ENCODE measurements at places on chromosomes 1 and 21.

DNA sequence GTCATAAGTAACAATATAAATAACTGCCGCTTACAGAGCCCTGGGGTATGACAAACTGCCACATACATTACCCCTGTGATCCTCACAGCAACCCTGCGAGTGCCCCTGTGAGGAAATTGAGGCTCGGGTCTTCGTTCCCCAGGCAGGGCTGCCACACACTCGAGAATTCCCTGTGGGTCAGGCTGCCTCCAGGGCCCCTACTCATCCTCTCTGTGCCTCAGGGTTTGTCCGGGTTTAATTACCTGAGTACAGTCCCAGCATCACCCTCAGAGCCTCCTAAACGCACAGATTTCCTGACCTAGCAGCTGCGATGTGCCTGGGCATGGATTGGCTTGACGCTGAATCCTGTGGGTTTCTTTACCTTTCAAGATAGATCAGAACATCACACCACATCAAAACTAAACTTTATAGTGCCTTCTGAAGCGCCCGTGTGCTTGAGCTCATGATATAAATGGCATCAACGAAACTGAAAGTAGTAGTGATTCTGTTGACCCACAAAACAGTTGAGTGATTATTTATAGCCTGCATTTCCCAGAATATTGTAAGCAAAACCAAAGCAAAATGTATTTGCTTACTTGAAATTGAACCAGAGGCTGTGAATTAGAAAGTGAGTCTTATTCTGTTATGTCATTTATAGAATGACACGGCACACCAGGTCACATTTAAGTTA is 14.0 kb downstream of the SLC37A1 start:
- H3K36me3 ChIP-seq = no peaks in the 10 kb centered on the region
- no peaks in the 10 kb centered on the region for H3K27me3 ChIP-seq
- DNase-seq = no peak
- no peak overlapping the region for H3K4me3 ChIP-seq

- H3K27ac ChIP-seq = no peak overlapping the region
- peaks cover 1% of the 10 kb centered on the region for H3K27me3 ChIP-seq
- H3K4me1 ChIP-seq = no peaks in the 10 kb centered on the region
- no peak overlapping the region for H3K4me3 ChIP-seq
These were observed 236.9 kb downstream of the SIPA1L2 start for GRCh38 chr1:232393010-232393409.

DNA sequence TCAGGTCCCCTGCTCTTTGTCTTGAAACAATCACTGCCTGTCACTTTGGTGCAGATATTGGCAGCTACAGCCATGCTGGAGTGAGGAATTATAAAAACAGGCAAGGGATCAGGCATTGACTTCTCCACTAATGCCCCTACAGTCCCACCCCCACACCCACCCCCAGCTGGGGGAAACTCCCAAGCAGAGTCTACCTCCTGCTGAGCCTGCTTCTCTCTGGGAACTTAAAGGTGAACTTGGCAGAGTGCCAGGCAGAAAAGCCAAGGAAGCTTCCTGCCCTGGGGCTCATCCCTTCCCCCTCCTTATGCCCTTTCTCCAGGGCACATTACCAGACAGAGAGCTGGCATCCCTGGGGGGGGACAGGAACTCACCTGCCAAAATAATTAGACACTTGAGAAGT is 6.7 kb downstream of the NCMAP start:
- H3K4me1 ChIP-seq = peaks cover 60% of the 10 kb centered on the region
- H3K4me3 ChIP-seq = no peak overlapping the region
- H3K27ac ChIP-seq = no peak overlapping the region
- no peak for DNase-seq
- no peaks in the 10 kb centered on the region for H3K27me3 ChIP-seq
- H3K36me3 ChIP-seq = no peaks in the 10 kb centered on the region

GRCh38 chr1:106875622-106876021 is 180.9 kb upstream of the PRMT6 start:
- no peak for DNase-seq
- no peaks in the 10 kb centered on the region for H3K4me1 ChIP-seq
- H3K27ac ChIP-seq = no peak overlapping the region
- no peaks in the 10 kb centered on the region for H3K36me3 ChIP-seq
- no peak overlapping the region for H3K4me3 ChIP-seq
- no peaks in the 10 kb centered on the region for H3K27me3 ChIP-seq

- peaks cover 1% of the 10 kb centered on the region for H3K27me3 ChIP-seq
- no peak for DNase-seq
- H3K27ac ChIP-seq = no peak overlapping the region
- no peak overlapping the region for H3K4me3 ChIP-seq
- no peaks in the 10 kb centered on the region for H3K36me3 ChIP-seq
These were observed 386.4 kb upstream of the VAMP3 start for GRCh38 chr1:7384679-7385078.
